ENCODE measurements at places on chromosomes 3 and 15. TPM values are rescaled to one million over a fixed set of nuclear protein-coding genes. Genes with fewer than 3 reads are reported as not detected.

Gene TJP1
- 104 TPM for total RNA-seq

DNA sequence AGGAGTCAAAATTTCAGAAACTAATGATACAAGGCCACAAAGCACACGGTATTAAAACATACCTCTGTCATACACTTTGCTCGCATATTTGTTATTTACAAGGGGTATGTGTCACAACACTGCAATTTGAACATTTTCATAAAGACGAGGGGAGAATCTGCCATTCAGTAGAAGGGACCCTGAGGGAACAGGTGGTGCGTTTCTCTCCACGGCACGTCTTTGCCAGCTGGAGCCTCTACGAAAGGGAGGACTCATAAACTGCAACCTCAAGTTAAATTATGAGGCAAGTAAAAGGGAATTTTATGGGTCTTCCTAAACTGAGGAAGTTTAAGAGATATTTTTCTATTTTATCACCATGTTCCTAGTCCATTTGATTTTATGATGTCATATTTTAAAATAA lies 19.1 kb downstream of the ATP10A start:
- DNase-seq = no peak

DNA sequence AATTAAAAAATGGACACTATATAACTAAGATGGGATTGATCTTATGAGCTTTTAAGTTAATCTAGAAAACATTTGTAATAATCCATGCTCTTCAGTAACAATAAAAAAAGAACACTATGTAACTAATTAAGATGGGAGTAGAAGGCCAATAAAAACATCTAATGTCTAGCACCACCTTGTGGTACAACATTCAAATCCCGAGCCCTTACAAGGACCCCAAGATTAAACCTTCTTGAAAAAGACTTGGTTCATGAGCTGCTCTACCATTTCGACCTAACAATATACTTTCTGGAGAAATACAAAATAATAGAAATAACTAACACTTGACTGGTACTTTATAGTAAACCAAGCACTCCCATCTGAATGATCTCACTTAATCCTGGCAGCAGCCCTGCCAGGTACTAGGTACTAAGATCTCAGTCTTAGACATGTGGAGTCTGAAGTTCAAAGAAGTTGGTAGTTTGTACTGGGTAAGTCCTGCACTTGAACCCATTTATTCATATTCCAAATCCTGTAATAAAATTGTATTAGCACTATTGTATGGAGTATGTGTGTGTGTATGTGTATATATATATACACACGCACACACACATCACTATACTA lies 21.8 kb downstream of the METTL6 start:
- DNase-seq = no peak

GRCh38 chr3:187310226-187310625 lies 18.7 kb upstream of the MASP1 start:
- DNase-seq = no peak

GRCh38 chr15:89766357-89767311 lies 9.5 kb upstream of the MESP2 start:
- peak; percentile 70 for DNase-seq

DNA sequence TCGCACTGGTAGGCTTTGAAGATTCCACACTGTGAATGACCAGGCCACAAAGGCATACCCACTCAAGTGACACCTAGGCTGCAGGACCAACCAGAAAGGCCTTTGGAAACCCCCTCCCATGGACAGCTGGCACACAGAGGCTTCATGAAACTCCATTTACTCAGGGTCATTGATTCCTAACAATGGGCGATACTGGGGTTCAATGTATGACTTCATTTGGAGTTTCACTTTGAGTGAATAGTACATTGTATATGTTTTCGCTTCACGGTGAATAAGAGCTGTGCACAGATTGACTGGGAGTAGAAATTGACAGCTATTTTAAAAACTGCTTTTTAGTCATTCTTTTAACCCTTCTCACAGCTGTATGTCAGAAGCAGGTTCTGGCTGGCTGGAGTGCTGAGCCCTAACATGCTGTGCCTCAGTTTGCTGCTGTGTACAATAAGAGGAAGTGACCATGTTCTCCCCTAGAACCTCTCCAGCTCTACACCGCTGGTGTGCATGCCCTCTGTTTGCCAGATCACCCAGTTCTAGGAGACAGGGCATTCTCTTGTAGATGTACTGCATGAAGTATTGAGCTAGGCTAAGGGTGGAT lies 15.4 kb upstream of the CX3CR1 start:
- DNase-seq = no peak

- DNase-seq = no peak
Measured at GRCh38 chr3:85432081-85432480, 473.3 kb downstream of the CADM2 start.

DNA sequence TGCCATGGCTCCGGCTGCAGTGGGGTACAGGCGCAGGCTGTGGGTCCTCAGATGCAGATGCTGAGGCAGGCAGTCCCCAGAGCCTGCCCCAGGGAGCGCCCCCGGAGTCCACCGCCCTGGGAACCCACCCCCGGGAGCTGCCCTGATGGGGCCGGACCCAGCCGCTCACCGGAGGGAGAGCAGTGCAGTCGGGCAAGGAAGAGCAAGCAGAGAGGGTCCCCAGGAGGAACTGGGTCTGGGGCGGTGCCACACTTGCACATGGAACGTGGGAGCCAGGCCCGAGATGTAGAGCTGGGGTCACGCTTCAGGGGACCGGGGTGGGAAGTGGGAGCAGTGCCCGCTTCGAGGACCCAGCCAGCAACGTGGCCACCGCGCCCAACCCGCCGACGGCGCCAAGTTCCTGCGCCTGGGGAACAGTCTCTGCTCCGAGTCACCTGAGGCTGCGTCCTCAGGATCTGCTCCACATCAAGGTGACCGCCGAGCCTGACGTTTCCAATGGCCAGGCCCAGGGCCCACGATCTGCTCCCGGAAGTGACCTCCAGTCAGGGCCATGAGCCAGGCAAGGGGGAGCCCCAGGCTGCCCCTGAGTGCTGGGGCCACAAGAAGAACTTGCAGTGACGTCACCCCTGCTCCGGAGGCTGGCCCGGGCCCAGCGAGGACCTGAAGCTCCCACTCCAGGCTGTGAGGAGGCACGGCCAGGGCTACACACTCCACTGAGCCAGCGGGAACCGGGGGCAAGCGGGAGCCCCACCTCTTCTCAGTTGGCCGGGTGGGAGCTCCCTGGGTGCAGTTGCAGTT lies 27.0 kb upstream of the TFG start:
- peak; percentile 64 for DNase-seq

- DNase-seq = peak; percentile 40
Measured at GRCh38 chr15:97874139-97874538, 86.4 kb upstream of the ARRDC4 start.

Measured in Right ventricle myocardium superior (tissue), 1 donor.